ENCODE measurements at places on chromosomes 7 and 10.

DNA sequence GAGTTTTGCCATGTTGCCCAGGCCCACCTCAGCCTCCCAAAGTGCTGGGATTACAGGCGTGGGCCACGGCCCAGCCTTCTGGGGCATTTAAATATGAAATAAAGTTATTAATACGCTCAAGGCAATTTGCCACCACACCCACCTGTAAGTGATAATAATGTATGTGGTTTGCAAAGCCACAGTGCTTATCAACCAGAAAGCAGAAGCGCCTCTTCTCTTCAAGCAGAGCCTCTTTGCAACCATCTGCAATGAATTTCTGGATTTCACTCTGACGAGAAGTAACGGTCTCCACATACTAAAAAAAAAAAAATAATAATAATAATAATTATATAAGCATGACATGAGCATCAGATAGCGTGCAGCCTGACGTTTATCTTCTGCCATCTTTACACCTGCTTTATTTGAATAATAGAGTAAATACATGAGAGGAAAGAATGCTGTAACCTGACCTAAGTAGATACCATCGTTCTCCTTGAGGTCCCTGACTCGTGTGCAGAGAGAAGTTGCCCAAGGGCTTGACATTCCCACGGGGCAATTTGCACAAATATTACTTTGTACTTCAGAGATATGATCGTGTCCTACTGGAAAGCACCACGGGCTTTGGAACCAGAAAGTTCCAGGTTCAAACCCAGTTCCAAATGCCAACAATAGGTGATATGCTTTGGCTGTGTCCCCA, 34.0 kb downstream of the BRI3 start:
- DNase-seq = no peak

DNA sequence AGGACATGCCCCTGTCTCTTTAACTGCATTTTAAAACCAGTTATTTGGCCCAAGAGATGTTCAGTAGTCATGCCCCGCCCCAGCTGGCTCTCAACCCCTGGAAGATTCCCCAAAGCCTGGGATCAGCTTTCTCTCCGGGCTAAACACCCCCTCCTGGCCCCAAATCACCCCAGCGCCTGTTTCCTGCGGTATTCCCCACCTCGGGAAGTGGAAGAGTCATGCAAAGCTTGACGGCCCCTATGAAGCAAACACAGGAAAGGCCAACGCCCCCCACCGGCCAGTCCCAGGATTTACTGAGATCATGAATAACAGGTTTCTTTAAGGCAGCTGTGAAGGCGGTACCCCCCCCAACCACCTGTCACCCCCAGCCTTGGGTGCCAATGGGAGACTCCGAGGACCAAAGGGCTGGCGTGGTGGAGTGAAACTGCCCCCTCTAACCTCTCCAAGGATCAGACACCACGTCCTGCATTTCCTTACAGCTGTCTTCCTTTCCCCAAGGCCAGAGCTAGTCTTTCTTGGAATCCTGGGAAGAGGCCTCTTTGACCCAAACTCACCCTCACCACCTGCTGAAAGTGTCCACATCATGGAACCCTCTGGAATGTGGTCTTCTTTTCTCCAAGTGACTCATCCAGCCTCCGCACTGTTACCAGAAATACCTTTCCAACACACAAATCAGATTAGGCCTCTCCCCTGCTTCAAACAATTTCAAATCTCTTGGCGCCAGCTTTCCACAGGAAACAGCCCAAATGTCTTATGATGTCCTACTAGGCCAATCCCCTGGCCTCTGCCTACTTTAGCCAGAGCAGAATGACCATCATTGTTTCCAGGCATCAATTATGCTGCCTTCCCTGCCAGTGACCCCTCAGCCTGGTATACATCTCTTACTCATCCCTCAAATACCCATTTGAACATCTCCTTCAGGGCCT, 301.5 kb downstream of the ZEB1 start:
- DNase-seq = no peak

DNA sequence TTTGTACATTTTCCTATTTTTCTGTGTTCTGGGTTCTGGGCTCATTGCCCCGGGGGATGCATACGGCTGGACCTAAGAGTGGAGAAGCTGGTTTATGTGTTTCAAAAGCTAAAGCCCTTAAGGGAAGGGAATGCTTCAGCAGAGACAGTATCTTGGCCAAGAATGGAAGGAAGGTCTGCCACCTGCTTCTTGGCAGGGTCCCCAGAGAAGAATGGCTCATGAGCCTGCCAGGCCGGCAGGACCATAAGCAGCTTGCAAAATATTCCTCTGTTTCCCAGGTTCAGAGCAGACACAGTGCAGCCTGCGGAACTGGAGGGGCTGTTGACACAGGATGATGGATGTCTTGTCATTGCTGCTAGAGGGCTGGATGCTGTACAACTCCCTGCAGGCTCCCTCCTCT, 7.8 kb upstream of the ABHD11 start:
- no peak for DNase-seq

- no peak for DNase-seq
Observed at GRCh38 chr10:17580885-17581284, 36.3 kb downstream of the HACD1 start.

- no peak for DNase-seq
Observed at GRCh38 chr7:131000389-131000788, 266.4 kb upstream of the KLF14 start.

- no peak for DNase-seq
Observed at GRCh38 chr10:90718182-90718581, 139.7 kb downstream of the HTR7 start.

DNA sequence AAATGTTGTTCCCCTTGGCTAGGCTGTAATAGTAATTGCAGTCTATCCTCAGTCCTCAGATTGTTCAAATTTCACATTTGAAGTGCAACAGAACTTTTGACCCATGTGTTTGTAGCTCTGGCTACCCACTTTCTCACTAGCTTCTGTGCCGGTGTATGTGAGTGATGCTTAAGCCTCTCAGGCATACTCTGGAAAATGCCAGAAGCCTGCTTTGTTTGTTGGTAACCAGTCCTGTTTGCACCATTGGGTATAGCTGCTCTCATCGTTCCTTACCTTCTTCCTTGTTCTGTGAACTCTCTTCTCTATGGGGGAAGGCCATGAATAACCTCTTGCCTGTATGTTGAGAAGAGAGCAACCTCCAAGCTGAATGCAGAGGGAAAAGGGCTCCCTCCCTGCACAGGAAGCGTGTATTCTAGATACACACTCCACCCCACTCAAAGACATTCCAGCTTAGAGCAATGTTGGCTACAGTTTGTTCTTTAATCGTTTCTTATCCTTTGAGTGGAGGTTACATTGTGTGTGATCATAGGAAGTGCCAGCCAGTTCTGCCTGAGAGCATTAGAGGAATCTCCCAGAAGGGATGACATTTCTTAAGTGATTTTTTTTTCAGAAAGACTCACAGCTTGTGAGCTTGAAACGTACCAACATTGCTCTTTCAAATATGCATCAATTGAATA, 40.5 kb downstream of the C1QL3 start:
- DNase-seq = no peak

- no peak for DNase-seq
Observed at GRCh38 chr10:70751356-70751755, 33.8 kb downstream of the TBATA start.

Measured in stimulated activated CD4-positive, alpha-beta T cell treated with anti-CD3 and anti-CD28 coated beads, Interleukin-1b, Interleukin-23, amount 100 ng/mL, for 1 hour (primary cell).